Activated CD4-positive, alpha-beta T cell treated with anti-CD3 and anti-CD28 coated beads for 48 hours (primary cell): ENCODE measurements at places on chromosomes 2 and 18.

GRCh38 chr18:55268151-55268601 is 308.9 kb upstream of the CCDC68 start:
- DNase-seq = no peak

DNA sequence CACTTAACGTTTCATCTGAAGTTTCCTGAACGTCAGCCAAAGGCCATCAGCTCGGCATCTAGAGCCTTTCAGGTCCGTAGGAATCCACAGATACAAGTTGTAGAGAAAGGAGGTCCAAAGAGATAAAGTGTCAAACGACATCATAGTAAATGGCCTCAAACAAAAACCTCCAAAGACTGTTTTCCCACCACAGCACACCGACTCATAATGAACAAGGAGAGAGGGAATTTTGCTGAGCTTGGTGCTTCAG is 150.3 kb downstream of the PXDN start:
- DNase-seq = no peak

DNA sequence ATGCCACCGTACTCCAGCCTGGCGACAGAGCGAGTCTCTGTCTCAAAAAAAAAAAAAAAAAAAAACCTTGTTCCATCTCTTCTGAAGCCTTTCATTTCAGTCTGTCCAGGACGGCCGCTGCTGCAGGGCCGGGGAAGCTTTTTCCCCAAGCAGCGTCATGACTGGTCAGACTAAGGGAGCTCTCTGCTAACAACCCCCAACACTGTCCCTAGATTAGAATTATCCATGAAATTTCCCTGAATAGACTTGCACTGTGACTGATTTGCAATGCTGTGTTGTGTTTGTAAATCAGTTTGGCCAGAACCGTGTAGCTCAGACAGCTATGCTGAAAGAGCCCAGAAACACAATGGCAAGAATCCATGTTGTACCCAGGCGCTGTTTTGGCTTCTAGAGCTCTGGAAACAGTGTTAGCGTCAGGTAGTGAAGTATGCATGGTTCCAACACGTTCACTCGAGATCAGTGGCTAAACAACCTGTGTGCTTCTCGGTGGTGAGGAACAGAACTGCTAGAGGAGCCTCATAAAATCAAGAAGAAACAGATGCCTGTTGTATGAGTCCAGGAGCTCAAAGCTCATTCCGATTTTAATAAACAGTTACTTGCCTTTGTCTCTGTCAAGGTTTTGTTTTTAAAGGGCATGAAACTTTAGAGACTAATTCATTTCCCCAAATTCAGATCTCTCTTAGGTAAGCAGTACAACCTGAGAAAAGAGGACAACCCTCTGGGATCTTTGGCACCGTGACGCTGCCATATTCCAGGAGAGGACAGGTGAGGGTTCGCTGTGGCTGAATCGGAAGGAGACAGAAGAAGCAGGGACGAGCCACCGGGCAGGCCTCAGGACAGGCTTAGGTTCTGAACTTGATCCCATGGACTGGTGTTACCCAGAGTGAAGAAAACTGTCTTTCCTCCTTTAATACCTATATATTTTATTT is 43.5 kb downstream of the GORASP2 start:
- DNase-seq = no peak

DNA sequence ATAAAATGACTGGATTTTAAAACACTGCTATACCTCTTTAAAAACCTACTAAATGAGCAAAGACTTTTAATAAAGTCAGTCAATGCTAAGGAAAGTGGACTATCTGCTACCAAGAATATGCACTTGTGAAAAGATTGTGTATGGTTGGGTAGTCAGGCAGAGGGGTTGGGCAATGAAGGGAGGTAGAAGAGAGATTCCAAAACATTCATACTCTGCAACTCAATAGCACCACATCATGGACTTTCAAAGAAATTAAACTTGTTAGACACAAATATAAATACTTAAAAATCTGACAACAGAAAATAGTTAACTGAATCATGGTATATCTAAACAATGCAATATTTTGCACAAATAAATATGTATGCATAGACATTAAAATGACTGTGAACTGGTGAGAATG is 139.9 kb upstream of the MAPRE2 start:
- no peak for DNase-seq

- DNase-seq = no peak
Measured at GRCh38 chr2:201109186-201109585, 6.8 kb upstream of the CFLAR start.

- no peak for DNase-seq
Measured at GRCh38 chr2:127582863-127583861, 47.7 kb downstream of the MYO7B start.

DNA sequence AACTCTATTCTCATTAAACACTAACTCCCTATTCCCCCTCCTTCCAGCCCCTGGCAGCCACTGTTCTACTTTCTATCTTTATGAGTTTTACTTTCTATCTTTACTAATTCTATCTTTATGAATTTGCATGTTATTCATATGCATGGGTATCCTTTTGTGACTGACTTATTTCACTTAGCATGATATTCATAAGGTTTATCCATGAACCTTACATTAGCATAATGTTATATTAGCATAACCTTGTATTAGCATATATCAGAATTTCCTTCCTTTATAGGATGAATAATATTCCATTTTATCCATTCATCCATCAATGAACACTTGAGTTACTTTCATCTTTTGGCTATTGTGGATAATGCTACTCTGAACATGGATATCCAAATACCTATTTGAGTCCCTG is 41.8 kb downstream of the MSTN start:
- no peak for DNase-seq

GRCh38 chr2:150483532-150483931 is 3.9 kb downstream of the RND3 start:
- no peak for DNase-seq

DNA sequence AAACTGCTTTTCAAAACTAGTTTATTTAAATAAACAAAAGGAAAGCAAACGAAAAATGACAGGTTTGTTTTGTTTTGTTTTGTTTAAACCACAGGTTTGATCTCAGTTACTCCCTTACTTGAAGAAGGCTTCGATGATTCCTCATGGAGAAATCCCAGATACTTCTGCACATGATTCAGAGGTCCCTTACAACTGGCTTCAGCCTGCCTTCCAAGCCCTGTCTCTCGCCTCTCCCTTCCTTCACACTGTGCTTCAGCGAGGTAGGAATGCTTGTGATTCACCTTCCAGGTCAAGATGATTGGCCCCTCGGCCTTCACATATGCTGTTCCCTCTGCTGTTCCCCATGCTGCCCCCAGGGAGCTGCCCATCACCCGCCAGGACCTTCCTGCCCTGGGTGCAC is 104.1 kb upstream of the ITGA6 start:
- no peak for DNase-seq

DNA sequence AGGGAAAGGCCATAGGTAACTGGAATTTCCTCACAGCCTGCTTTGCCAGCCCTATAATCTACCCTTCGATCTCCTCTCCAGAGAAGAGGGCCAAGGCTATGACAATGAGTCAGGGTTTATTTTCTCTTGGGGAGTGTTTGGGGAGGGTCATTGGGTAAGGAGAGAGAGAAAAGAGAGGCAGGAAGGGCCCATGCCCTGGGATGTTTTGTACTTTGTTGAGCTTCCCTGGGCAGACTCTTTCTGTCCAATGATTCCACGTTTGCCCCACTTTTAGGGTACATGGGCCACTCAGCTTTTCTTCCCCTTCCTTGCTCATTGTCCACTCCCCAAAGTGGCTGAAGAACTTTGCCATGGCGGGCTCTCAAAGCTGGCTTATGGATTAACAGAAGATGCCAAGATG is 224.2 kb downstream of the ALK start:
- no peak for DNase-seq

- no peak for DNase-seq
Measured at GRCh38 chr2:174780856-174781255, 16.6 kb upstream of the CHRNA1 start.

DNA sequence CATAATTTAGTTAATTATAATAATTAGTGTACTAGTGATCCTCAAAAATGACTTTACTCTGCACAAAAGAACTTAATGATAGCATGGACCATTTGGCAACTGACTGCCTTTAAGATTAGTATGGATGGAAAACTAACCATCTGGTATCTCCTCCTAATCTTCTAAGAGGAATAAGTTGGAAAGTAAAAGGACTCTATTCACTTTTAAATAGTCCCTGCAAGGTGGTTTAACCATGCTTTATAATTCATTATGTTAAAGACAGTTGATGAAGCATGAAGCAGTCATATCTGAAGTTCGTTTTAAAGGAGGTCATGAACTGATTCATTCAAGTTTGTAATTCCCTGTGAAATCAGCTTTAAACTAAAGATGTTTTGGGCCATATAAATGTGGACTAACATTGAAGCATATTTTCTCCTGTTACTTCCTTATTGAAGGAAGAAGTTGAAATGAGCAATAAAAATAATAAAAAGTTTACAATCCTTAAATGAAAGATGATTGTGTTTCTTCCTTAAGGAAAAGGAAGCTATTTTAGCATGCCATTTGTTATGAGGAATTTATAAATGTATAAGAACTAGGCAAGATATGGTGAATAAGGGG is 446.0 kb downstream of the XIRP2 start:
- no peak for DNase-seq

- DNase-seq = no peak
Measured at GRCh38 chr2:168530982-168531622, 75.0 kb downstream of the CERS6 start.

DNA sequence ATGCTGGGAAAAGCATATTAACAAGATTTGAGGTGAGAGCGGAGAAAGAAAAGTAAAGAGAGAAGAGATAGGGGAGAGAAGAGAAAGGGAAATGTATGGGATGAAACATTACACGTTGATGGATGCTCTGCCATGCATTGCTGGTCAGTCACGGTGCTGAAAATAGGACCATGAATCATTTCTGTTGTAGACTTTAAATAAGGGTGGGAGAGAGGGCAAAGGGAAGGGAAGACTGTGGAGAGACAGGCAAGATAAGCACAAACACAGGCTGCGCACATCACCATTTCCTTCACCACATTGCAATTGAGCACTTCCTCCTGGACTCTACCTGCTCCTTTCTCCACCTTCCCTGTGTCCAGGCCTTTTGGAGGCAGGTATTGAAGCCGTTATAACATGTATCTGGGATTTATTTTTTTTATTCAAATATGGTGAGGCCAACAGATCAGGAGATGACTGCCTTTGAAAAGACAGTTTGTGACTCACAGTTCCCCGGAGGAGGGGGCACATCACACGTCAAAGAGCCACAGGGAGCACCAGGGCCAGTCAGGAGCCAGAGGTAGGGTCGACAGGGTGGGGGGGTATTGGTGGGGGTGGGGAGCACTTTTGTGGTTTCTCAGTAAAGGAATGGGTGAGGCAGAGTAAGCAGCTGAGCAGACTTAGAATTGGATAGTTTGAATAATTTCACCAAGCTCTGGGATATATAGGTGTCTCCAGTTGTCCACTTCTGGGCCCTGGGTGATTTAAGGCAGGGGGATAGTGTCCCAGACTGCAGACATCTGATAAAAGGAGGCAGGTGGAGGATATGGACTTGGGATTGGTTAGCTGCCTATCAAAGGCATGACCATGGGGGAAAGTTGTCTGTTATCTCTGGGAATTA is 372.8 kb upstream of the ST6GAL2 start:
- DNase-seq = no peak

DNA sequence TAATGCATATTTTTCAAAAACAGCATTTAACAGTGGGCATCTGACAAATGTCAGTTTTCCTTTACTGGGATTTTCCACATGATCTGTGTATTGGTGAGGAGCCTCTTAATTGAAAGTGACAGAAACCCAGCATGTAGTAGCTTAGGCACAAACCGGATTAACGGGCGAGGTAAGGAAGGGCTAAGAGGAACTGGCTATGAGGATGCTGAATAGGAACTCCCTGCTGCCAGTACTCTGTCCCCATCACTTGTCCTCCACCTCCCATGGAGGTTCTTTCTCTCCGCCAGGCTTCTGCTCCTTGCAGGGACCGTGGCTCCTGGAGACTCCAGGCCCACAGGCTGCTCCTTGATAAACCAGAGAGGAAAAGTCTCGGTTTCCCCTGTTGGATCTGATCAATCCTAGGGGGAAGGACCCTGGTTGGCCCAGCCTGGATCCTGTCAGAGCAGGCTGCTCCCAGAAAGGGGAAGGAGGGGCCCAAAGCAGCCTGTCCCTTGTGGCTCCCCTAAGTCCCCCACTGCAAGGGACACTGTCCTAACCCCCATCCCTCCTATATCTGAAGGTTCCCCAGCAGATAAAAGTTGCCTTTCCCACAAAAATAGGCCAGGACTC is 10.3 kb downstream of the TEX44 start:
- no peak for DNase-seq

DNA sequence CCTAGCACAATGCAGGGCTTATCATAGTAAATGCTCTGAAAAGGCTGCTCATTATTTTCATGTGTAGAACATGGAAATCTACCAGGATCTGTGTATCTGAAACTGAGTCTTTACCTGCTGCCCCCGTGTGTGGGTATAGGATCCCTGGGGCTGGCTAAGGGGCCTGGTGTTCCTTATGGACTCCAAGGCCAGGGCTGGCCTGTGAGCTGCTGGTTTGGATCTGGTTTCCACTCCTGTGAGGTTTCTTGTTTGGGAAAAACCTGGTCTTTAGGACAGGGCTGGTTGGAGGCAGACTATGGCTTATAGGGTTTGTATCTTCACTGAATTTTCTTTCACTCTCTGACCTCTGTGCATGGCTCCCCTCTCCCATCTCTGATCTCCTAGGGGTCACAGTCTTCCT is 80.8 kb downstream of the DYSF start:
- DNase-seq = no peak

DNA sequence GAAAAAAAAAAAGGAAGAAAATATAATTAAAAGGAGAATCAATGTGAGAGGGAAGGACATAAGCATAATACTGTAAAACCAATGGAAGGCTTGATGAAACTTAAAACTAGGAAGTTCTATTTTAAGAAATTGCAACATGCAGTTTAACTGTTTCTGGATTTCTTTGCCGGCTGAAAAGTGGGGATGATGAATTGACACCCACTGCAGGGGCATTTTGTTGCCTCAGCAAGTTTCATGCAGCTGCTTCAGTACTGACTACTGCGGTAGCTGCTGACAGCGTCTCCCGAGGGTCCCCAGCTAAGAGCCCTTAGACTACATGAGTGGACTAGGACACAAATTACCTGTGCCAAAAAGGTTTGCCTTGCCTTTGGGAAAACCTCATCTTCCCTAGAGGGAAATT is 69.2 kb downstream of the B3GNT2 start:
- DNase-seq = no peak
